Globus pallidus (tissue), 1 donor: ENCODE measurements at places on chromosomes 5 and 9.

- peak; percentile 49 for DNase-seq
Measured at GRCh38 chr9:80410106-80410505, 838.3 kb downstream of the TLE4 start.

- DNase-seq: no peak
Measured at GRCh38 chr9:38443181-38443580, 18.9 kb upstream of the IGFBPL1 start.

- DNase-seq: no peak
Measured at GRCh38 chr9:126564128-126564527, 49.6 kb upstream of the LMX1B start.

- no peak for DNase-seq
Measured at GRCh38 chr5:139051392-139051791, 146.8 kb downstream of the SIL1 start.

GRCh38 chr5:107580889-107581820 is 89.6 kb downstream of the EFNA5 start:
- DNase-seq: no peak

- DNase-seq: no peak
Measured at GRCh38 chr5:115894342-115894741, 52.6 kb downstream of the AP3S1 start.

GRCh38 chr5:152883066-152883775 is 478.1 kb upstream of the NMUR2 start:
- DNase-seq: no peak

- no peak for DNase-seq
Measured at GRCh38 chr9:132651259-132651658, 18.5 kb downstream of the DDX31 start.
